ENCODE measurements at places on chromosomes 13 and 19.

DNA sequence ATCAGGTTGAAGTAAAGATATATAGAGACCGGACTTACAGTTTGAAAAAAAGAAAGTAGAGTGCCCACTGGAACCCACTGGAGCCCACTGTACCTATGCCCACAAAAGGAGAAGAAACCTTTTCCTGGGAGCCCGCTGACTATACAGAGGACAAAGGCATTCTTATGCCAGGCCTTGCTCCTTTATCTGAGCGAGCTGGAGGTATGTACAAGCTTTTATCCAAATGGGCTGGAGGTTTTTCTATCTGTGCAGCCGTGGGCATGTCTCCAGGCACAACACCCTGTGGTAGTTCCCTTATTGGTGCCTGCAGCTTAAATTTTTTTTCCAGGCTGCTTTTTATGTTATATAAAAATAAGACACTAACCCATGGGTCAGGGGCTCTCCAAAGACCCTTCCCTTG, 8.4 kb downstream of the ZNF234 start:
- DNase-seq: no peak

- DNase-seq: no peak
Measured at GRCh38 chr13:51848674-51849073, 3.7 kb upstream of the TMEM272 start.

GRCh38 chr19:4759388-4760284, 31.9 kb upstream of the FEM1A start:
- DNase-seq: peak; percentile 92

DNA sequence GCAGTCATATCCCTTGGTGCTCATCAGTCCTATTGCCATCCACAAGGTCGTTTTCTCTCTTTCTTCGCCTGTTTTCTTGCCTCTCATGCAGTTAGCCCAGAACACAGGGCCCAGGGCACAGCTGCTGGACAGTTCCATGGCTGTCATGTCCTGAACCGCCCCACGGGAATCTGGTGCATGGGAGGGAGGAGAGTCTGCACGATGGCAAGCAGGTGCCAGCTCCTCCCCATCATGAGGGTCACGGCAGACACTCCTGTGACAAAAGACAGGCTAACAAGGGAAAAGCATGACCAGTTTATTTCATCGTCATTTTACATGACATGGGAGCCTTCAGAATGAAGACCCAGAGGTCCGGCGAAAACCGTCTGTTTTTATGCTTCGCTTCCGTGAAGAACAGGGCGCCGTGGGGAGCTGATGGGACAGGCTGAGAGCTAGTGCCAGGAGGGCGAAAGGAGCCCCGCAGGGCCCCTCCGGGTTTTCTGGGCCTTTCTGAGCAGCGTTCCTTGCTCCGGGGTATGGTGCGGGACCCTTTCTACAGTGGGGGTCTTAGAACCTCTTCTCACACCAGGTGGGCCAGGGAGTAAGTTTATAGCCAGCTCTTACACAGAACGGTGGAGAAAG, 135.7 kb downstream of the STK24 start:
- DNase-seq: no peak

DNA sequence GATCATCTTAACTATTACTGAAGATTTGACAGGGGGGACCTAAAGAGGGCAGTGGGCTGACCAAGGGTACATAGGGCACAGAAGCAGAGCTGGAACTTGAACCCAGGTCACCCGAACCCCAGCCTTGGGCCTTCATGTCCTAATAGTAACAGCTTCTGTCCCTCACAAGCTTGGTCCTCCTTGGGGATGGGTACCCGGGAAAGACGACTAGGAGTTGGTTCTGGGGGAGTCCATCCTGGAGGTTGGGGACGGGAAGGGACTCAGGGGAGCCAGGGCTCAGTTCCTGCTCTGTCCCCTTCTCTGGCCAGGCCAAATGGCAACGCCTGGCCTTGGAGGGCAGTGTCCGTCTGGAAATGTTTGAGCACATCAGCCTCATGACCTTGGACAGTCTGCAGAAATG, 39.6 kb upstream of the CYP4F8 start:
- DNase-seq: no peak

DNA sequence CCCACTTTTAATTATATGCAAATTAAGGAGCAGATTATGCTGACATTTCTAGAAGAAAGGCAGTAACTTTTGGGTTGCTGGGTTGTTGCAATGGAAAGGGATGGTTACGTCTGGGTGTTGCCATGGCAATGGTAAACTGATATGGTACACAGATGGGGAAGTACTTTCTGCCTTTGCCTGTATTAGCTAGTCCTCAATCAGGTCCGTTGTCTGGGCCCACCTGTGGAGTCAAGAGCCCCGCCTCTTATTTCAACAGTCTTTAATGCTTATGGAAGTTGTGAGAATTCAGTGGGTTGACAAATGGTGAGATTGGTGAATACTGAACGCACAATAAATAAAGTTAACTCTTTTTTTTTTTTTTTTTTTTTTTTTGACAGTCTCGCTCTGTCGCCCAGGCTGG, 30.6 kb upstream of the DPP9 start:
- DNase-seq: no peak

- no peak for DNase-seq
Measured at GRCh38 chr19:51715850-51716249, 7.9 kb downstream of the HAS1 start.

DNA sequence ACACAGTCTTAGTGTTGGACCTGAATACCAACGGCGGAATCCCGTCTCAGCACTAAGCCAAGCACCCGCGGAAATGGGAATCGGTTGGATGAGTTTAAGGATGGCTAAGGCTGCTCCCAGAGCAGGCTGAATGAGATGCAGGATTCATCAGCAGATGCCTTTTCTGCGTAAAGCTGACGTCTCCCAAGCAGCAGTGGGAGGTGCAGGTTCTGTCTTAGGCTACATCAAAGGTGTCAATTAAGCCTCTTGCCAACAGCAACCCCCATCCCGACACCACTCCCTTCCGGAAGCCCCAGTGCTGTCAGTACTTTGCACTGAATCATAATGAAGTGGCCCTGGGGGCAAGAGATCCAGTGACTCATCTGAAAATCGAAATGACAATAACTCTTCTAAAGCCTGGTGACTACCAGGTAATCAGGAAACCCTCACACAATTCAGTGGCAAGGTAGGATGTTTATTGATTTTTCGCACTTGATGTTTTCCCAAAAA, 275.6 kb downstream of the DCLK1 start:
- DNase-seq: peak; percentile 4

- DNase-seq: no peak
Measured at GRCh38 chr19:57886046-57886445, 2.8 kb downstream of the ZNF814 start.

DNA sequence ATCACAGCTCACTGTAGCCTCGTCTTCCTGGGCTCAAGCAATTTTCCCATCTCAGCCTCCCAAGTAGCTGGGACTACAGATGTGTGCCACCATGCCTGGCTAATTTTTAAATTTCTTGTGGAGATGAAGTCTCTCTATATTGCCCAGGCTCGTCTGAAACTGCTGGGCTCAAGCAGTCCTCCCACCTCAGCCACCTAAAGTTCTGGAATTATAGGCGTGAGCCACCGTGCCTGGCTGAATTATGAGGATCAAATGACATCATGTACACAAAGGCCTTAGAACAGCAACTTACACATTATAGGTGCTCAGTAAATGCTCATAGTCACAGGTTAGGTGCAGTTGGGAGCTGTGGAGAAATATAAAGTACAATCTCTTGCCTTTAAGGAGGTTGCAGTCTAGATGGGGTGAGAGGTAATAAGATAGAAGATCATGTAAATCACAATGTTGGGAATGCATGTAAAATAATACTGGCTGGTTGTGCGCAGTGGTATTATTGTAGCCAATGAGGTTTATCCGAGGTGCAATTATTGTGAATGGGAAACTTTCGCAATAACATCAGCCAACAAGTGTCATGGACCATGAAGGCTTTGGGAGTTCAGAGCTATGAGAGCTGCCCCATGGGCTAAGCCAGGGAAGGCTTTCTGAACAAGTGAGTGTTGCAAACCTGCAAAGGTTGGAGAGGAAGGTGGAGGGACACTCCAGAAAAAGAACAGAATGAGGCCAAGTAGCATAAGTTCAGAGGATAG, 29.8 kb upstream of the CXCL17 start:
- no peak for DNase-seq

GRCh38 chr19:6402837-6403608, 10.1 kb upstream of the GTF2F1 start:
- peak; percentile 46 for DNase-seq

GRCh38 chr13:95677564-95678266, 776 bp downstream of the DNAJC3 start:
- peak; percentile 33 for DNase-seq

- DNase-seq: peak; percentile 41
Measured at GRCh38 chr13:98285852-98286594, 109.0 kb upstream of the RNF113B start.

- DNase-seq: no peak
Measured at GRCh38 chr13:30864433-30865122, 41.5 kb upstream of the MEDAG start.

- DNase-seq: peak; percentile 67
Measured at GRCh38 chr19:10812902-10813404, 23.1 kb downstream of the TMED1 start.

DNA sequence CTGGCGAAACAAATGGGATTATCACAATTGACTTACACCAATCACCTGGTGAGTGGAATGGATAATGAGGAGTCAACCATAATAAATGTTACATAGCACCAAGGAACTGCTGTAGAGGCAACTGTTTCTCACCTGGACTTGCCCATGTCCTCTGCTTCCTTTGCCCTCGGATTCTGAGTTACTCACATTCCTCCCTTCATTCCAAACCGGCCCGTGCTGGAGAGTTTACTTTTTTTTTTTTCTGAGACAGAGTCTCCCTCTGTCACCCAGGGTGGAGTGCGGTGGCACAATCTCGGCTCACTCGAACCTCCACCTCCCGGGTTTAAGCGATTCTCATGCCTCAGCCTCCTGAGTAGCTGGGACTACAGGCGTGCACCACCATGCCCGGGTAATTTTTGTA, 41.5 kb upstream of the TSC22D1 start:
- DNase-seq: no peak

DNA sequence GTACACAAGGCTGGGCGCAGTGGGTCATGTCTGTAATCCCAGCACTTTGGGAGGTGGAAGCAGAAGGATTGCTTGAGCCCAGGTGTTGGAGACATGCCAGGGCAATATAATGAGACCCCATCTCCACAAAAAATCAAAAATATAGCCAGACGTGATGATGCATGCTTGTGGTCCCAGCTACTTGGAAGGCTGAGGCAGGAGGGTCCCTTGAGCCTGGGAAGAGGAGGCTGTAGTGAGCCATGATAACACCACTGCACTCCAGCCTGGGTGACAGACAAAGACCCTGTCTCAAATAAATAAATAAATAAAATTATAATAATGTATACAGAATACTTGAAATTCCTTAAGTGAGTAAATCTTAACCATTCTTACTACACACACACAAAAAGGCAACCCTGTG, 127.7 kb downstream of the SPRY2 start:
- no peak for DNase-seq

DNA sequence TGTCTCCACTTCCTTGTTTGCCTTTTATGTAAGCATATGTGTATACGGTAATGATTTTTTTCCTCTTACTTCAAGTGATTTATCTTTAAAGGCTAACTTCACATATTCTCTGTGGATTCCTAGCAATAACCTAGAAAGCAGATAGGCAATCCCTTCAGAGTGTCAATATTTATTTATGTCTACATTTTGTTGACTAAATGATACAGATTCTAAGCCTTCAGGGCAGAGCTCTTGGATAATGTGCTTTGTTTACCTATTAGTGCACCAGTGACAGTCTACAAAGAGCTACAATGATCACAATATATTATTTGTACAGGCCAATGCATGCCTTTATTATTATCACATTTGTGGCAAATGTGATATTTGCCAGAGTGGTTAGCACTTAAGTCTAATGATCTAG, 406.2 kb downstream of the EFNB2 start:
- no peak for DNase-seq

GRCh38 chr13:76707360-76707759, 178.8 kb downstream of the KCTD12 start:
- no peak for DNase-seq

DNA sequence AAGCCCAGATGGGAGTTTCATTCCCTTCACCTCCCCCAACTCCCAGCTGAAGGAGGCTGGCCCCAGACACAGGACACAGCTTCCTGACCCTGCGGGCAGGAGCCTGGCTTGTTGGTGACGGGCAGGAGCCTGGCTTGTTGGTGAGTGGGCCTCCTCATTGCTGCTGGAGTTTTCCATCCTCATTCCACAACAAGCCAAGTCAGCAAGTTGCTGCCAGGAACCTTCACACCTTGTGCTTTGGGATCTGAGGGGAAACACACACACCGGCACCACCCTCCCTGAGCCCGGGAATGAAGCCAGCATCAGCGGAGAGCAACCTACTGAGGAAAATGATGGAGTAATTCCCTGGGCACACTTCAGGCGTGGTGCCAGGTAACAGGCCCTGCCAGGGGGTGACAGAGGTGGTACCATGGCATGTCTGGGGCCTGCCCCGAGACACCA, 74.9 kb downstream of the ALOX5AP start:
- DNase-seq: no peak

DNA sequence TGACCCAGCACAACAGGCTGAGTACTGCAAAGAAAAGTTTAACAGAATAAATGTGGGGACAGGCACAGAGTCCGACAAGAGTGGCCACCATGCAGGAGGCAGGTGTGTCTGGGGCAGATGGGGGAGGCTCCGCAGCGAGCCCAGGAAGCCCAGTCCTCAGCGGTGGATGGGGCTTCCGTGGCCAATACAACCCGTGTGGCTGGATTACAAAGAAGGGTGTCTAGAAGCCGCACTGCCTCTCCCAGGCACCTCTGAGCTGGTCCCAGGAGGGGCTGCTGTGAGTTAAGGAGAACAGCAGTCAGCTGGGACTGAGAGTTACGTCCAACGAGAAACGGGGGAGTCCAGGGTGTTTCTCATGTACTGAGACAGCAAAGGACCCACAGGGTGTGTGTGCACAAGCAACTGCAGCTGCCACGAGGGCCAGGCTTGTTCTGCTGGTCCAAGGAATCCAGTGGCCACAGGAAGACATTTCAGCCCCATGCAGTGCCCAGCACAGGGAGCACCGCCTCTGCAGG, 70.2 kb downstream of the SPACA7 start:
- DNase-seq: no peak

GRCh38 chr13:64414381-64414780, 2815.8 kb downstream of the PCDH9 start:
- no peak for DNase-seq

DNA sequence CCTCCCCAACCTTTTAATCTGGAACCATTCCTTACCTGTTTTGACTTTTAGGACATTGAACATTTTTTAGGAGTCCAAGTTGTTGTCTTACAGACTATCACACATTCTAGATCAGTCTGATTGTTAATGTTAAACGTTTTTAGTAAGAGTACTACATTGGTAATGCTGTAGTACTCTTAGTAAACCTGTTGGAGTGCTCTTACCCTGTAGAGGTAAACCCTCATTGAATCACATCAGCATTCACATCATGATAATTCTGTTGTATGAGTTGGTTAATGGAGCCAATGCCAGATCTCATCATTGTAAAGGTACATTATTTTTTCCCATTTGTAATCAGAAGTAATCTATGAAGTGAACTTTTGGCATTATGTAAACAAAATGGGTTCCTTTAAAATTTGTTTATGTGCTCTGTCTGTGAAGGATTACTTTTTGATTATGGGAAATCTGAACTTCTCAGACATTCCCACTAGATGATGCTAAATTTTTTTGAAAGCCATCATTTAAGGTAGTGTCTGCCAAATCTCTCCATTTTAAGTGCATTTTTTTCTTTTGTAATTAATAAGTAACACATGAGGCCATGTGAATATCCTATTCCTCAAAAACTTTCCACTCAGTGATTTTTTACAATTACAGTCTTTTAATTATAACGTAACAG, 55.2 kb downstream of the VWA8 start:
- DNase-seq: peak; percentile 48

- no peak for DNase-seq
Measured at GRCh38 chr13:114002771-114003321, 29.0 kb upstream of the C13orf46 start.

GRCh38 chr13:45821811-45822210, 29.7 kb downstream of the SIAH3 start:
- no peak for DNase-seq
